ENCODE measurements at places on chromosomes 2 and 18.

DNA sequence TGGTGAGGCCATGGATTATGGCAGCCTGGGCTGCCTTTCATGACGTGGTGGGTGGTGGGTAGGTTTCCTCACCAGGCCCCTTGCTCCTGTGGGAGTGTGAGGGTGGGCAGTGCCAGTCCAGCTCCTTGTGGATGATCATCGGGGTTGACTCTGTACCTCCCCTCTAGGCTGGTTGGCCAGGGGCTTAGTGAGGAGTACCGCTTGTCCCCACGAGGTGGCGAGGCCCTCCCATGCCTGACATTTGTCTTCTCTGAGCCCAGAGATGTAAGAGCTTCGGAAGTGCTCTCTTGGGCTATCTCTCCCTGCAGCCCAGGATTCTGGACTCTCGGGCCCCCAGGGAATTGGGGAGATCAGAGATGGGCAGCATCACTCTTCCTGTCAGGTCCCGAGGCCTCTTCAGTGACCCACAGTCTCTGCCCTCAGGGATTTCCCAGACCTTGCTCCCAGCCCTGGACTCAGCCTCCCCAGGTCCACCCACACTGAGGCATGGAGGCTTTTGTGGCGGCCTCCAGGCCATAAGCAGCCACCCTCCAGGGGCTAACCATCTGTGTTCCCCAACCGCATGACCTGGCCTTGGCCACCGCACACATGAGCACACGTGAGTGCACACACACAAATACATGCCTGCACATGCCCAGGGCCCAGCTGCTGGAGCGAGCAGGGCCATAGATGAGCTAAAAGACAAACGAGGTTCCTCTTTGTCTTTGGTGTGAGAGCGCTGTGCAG is 6.5 kb downstream of the SPR start:
- DNase-seq: peak; percentile 83

- no peak for DNase-seq
Measured at GRCh38 chr2:65458999-65459398, 26.6 kb upstream of the SPRED2 start.

GRCh38 chr2:160457588-160457987 is 36.0 kb downstream of the RBMS1 start:
- no peak for DNase-seq

DNA sequence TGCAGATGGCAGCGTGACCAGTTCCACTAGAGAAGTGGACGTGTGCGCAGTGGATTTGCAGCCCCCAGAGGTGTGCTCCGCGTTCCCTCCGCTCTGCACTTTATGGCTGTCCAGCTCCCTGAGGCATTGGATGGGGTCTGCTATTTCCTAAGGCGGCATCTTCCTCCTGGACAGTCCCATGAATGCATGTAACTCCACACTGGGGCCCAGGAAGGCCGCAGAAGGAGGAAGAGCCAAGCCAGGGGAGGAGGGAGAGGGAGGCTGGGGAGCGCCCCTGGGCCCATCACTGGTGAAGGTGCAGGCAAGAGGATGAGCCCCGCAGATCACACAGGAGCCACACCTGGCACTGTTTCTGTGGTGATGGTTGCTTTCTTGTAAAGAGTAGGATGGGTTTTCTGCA is 99.1 kb downstream of the PTGR3 start:
- DNase-seq: no peak

DNA sequence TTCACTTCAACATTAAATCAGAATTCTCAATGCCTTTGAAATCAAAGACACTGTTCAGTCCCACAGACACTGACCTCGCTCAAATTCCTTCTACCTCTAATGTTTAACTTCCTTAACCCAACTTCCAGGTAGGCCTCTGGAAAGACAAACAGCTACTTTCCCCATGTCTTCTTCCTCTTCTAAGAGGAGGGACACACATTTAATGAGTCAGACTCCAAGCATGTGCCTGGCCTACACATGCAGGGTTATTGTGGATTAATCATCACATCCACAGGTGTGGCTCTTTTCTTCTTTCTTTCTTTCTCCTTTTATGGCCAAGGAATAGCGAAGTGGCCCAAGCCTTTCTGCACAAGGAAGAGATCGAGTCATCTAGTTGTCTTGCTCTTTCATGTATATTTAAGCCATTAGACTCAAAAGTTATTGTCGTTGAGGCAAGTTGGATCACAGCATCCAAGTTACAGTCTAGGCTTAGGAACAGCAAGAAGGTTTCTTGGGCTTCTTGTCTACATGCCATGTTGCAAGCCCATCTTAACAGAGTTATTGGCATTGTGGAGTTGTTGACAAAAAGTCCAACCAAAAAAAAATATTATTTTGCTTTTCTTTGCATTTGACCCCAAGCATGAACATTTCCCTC is 387.8 kb downstream of the IRS1 start:
- DNase-seq: peak; percentile 32

GRCh38 chr2:32925283-32925815 is 21.4 kb upstream of the LTBP1 start:
- DNase-seq: no peak

GRCh38 chr18:78902795-78903435 is 76.7 kb upstream of the SALL3 start:
- no peak for DNase-seq

DNA sequence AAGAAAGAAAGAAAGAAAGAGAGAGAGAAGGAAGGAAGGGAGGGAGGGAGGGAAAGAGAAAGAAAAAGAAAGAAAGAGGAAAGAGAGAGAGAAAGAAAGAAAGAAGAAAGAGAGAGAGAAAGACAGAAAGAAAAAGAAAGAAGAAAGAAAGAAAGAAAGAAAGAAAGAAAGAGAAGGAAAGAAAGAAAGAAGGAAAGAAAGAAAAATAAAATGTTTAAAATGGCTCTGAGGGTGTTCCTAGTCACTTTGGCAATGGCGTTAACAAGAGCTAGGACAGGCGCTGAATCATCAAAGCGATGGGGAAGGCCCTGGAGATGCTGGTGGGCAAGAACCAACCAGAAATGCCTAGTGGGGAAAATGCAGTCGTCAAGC is 77.8 kb upstream of the GPC1 start:
- no peak for DNase-seq

DNA sequence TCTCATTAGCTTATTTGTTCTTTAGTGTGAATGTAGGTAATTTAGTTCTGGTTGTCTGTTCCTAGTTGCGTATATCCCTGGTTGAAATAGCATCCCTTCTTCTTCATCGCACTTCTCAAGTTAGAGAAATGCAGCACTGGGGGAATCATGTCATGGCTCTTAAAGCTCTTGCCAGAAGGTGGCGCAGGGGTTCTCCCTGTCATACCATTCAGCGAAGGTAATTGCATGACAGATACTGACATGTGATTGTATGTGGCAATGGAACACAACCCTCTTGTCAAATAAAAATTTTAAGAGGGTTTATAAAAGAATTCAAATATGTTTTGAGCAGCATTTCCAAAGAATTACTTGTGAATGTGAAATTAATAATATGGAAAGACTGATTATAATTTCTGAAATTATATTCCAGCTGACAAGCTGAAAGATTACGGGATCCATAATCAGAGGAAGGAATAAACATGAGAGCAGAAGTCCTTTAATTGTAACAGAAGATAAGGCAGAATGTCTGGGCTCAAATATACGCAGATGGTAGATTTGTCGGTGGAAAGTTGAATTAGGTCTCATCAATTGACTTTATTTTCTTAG is 411.7 kb downstream of the DSEL start:
- DNase-seq: peak; percentile 57

Data from Caco-2 (cell line).